Keratinocyte (primary cell): ENCODE measurements at places on chromosomes 1 and 21.

DNA sequence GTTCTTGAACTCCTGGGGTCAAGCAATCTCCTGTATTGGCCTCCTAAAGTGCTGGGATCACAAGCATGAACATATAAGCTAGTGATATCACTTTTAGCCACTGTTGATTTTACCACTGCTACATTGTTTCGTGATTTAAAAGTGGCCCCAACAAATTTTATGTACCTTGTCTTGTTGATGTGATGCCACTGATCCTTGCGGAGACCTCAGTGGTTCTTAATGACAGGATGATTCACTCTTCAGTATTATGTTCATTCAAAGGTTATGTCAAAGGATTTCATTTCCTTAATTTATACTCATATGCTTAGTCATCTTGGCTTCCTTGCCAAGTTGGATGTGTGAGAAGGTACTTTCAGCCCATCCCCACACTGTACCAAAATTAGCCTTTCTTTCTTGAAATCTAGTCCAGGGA lies 12.1 kb downstream of the PRKACB start:
- DNase-seq, result no peak

- no peak for DNase-seq
Measured at GRCh38 chr1:199194862-199195261, 556.0 kb downstream of the PTPRC start.

DNA sequence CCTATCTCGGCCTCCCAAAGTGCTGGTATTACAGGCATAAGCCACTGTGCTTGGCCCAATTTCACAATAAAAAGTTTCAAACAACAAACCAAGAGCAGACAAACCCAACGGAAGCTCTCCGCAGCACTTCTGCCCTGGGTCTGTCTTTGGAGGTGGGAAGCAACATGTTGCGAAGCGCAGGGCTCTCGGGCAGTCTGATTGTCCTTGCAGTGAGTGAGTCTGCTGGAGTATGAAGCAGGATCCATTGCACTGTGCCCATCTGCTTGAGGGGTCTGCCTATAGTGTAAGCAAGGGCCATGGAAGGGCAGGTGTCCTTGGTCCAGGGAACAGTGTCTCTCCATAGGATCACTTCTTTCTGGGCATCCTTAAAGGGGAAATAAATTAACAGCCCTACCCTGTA lies 14.6 kb upstream of the PARP1 start:
- no peak for DNase-seq

DNA sequence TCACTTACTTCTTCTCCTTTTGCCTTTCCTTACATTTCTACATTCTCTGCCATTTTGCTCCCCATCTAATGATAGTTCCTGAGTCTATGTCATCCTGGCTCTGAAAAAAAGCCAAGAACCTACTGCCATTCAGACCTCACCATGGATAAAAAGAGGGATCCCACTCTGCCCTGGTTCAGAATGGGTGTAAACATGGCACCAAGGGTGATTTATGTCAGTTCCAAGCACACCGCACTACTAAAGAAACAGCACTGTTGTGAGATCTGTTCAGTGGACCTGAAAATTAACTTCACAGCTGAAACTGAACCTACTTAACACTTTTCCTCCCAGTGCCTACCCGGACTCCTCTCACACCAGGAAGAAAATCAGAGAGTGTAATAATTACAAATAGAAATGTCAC lies 72.3 kb upstream of the NTPCR start:
- DNase-seq, result no peak

DNA sequence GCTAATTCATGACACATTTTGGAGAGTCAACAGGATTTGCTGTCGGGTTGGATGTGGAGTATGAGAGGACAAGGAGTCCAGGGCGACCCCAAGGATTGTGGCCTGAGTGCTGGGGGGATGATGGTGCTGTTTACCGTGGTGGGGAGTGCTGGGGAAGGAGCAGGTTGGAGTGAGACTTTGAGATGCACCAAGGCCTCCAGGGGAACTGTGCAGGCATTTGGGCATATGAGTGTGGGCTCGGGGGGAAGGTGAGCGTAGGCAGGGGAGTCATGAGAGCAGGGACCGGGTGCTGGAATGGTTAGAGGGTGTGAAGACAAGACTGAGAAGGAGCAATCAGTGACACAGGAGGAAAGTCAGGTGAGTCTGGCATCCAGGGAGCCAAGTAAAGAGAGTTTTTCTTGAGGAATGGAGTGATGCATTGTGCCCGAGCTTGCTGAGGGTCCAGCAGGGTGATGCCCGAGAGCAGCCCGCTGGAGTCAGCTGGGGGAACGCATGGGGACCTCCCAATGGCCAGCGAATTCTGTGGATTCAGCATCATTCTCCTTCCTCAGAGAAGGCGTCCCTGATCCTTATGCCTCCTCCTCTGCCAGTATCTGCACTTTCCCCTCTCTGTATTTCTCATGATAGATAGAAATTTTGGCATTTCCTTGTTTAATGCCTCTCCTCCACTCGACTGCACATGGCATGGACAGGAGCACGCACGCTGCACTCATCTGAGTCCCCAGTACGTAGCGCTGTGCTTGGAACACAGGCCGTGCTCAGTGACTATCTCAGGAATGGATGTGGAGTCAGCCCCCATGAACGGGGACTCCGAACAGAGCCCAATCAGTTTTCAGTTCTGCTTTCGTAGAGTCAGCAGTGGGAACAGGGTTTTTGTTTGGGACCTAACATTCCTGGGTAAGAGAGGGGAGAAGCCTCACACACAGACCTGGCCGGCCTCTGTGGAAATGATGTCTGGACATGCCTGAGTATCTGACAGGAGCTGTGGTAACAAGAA lies 52.1 kb upstream of the ETV3 start:
- no peak for DNase-seq

DNA sequence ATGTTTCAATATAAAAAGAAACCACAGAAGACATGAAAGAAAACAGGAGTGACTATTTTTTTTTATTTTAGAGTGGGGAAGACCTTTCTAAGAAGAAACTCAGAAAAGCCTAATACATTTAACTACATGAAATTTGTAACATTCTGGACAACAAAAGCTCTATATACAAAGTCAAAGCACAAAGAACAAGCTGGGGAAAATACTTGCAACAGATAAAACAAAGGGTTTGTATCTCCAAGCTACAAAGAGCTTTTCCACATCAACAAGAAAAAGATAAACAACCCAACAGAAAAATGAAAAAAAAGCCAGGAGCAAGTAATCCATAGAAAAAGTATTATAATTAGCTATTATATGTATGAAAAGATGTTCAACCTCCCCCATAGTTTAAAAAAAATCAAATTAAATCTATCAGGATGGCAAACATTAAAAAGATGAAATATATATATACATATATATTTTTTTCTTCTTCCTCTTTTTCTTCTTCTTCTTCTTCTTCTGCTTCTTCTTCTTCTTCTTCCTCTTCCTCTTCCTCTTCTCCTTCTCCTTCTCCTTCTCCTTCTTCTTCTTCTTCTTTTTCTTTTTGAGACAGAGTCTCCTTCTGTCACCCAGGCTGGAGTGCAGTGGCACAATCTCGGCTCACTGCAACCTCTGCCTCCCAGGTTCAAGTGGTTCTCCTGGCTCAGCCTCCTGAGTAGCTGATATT lies 49.1 kb upstream of the EPS8L3 start:
- no peak for DNase-seq

DNA sequence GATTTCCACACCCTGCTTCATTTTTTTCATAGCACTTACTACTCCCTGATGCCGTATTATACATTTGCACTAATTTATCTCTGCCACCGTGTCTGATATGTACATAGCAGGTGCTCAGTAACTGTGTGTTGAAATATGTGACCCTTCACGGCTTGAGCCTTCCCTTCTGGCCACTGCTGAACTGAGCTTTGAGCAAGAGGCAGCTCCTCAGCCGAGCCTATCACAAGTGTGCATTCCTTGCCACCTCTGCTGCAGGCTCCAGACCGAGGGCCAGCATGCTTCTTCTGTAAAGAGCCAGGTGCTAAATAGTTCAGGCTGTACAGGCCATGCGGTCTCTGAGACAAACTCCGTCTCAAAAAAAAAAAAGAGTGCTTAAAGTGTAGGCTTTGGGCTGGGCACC lies 22.6 kb downstream of the PLEKHM2 start:
- DNase-seq, result no peak

- no peak for DNase-seq
Measured at GRCh38 chr1:40140211-40140973, 20.8 kb upstream of the RLF start.

DNA sequence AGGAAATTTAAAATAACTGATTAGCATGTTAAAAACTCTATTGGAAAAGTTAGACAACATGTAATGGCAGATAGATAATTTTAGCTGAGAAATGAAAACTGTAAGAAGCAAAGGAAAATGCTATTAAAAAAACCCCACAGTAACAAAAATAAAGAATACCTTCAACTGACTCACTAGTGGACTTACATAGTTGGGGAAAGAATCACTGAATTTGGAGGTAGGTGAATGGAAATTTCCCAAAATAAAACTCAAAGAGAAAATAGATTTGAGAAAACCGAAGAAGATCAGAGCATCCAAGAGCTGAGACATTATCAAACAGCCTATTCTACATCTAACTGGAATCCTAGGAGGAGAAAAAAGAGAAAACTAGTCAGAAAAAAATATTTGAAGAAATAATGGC lies 34.7 kb downstream of the PDE4B start:
- no peak for DNase-seq

- DNase-seq, result no peak
Measured at GRCh38 chr1:205013683-205014367, 29.2 kb upstream of the CNTN2 start.
